Stomach (tissue), 19 donors: ENCODE measurements at places on chromosomes 16 and 17.

DNA sequence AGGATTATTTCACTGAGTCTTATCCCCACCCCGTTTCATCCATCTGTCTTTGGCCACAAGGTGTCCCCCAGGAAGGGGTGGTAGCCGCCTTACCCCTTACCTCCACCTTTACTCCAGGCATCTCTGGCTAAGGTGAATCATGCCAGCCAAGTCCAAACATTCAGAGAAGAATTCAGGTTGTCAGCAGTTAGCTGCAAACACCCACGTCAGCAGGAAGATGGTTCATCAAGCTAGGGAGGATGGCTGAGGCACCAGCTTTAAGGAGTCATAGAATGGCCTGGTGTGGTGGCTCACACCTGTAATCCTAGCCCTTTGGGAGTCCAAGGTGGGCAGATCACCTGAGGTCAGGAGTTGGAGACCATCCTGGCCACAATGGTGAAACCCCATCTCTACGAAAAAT lies 61.0 kb downstream of the RBFOX1 start:
- no peak overlapping the region for H3K27ac ChIP-seq
- H3K4me1 ChIP-seq = no peaks in the 10 kb centered on the region
- H3K4me3 ChIP-seq = no peak overlapping the region
- no peaks in the 10 kb centered on the region for H3K27me3 ChIP-seq
- no peak for DNase-seq

GRCh38 chr17:49952912-49953497 lies 16.0 kb upstream of the DLX4 start:
- no peaks in the 10 kb centered on the region for H3K36me3 ChIP-seq
- no peak overlapping the region for H3K27ac ChIP-seq
- no peak for DNase-seq
- no peak overlapping the region for H3K4me3 ChIP-seq
- H3K4me1 ChIP-seq = no peaks in the 10 kb centered on the region
- peaks cover 10% of the 10 kb centered on the region for H3K27me3 ChIP-seq

GRCh38 chr17:33976831-33977230 lies 278.3 kb upstream of the CCL2 start:
- DNase-seq = peak; percentile 37
- H3K4me3 ChIP-seq = no peak overlapping the region
- H3K4me1 ChIP-seq = peaks cover 9% of the 10 kb centered on the region
- no peaks in the 10 kb centered on the region for H3K27me3 ChIP-seq
- H3K27ac ChIP-seq = no peak overlapping the region
- no peaks in the 10 kb centered on the region for H3K36me3 ChIP-seq

GRCh38 chr17:8117367-8117979 lies 841 bp downstream of the ALOXE3 start:
- H3K4me1 ChIP-seq = peaks cover 41% of the 10 kb centered on the region
- DNase-seq = peak; percentile 27
- peak overlapping the region; percentile 52 for H3K4me3 ChIP-seq
- no peaks in the 10 kb centered on the region for H3K36me3 ChIP-seq
- no peaks in the 10 kb centered on the region for H3K27me3 ChIP-seq

GRCh38 chr17:78368348-78368747 lies 8.5 kb upstream of the SOCS3 start:
- H3K36me3 ChIP-seq = no peaks in the 10 kb centered on the region
- no peak for DNase-seq
- no peak overlapping the region for H3K27ac ChIP-seq
- H3K27me3 ChIP-seq = peaks cover 5% of the 10 kb centered on the region

DNA sequence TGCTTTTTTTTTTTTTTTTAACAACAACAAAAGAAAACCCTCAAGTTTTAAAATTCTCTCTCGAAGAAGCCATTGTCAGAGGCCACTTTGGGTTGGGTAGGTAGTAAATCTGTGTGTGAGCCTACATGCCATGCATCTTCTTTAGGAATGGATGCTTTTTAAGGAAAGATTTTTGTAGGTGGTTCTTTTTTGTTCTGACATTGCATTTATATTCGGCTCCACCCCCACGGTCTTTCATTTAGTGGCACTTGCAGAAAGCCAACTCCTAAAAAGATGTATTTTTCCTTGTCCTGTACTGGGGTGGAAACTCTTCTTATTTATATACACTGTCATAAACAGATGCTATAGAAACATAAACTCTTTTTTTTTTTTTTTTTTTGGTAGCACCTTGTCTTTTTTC lies 35.1 kb downstream of the KCNJ2 start:
- DNase-seq = no peak
- peaks cover 5% of the 10 kb centered on the region for H3K4me1 ChIP-seq
- H3K36me3 ChIP-seq = no peaks in the 10 kb centered on the region

GRCh38 chr17:66748578-66748977 lies 86.3 kb upstream of the CACNG5 start:
- no peak overlapping the region for H3K4me3 ChIP-seq
- H3K4me1 ChIP-seq = no peaks in the 10 kb centered on the region
- H3K27ac ChIP-seq = no peak overlapping the region
- DNase-seq = no peak
- no peaks in the 10 kb centered on the region for H3K27me3 ChIP-seq

- no peak overlapping the region for H3K27ac ChIP-seq
- H3K4me3 ChIP-seq = no peak overlapping the region
- peaks cover 37% of the 10 kb centered on the region for H3K4me1 ChIP-seq
Measured at GRCh38 chr16:1193143-1193824, 31.8 kb downstream of the TPSG1 start.

- H3K4me1 ChIP-seq = peaks cover 41% of the 10 kb centered on the region
- DNase-seq = no peak
- H3K27me3 ChIP-seq = no peaks in the 10 kb centered on the region
Measured at GRCh38 chr16:85534536-85535351, 78.4 kb upstream of the GSE1 start.

DNA sequence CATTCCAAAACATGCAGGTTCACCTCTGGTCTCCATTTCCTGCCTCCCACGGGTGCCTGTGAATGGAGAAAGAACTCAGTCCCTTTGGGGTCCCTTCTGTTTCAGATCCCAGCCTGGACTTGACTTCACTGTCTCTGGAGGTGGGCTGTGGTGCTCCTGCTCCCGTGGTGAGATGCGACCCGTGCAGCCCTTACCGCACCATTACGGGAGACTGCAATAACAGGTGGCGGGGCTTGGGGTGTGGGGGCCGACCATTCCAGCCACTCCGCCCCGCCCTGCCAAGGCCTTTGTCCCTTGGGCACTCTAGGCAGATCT lies 10.5 kb downstream of the LPO start:
- no peak for DNase-seq
- H3K27ac ChIP-seq = no peak overlapping the region
- peak overlapping the region; percentile 64 for H3K4me3 ChIP-seq
- H3K4me1 ChIP-seq = peaks cover 4% of the 10 kb centered on the region
- H3K36me3 ChIP-seq = no peaks in the 10 kb centered on the region
- H3K27me3 ChIP-seq = peaks cover 80% of the 10 kb centered on the region

GRCh38 chr17:77862890-77863813 lies 95.4 kb upstream of the TNRC6C start:
- no peaks in the 10 kb centered on the region for H3K27me3 ChIP-seq
- H3K27ac ChIP-seq = no peak overlapping the region
- H3K4me3 ChIP-seq = no peak overlapping the region
- no peak for DNase-seq

- H3K27ac ChIP-seq = no peak overlapping the region
- H3K4me1 ChIP-seq = no peaks in the 10 kb centered on the region
- DNase-seq = no peak
- no peak overlapping the region for H3K4me3 ChIP-seq
Measured at GRCh38 chr17:43723697-43724359, 34.8 kb downstream of the SOST start.

DNA sequence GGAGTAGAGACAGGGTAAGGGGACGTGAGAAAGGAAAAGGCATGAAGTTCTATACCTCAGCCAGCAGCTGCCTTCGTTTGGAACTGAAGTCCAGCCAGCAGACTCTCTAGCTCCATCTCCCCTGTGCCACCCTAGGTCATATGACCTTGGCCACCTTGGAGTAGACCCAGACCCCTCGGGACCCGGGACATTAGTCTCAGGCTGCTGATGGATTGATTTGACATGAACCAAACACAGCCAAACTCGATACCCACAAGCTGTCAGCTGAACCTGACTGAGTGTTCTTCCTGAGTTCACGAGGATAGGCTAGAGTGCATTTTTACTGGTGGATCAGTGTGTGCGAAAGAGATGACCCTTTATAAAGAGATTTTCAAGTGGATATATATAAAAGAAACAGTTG lies 68.5 kb downstream of the YPEL2 start:
- H3K27me3 ChIP-seq = no peaks in the 10 kb centered on the region
- no peak overlapping the region for H3K4me3 ChIP-seq
- peaks cover 27% of the 10 kb centered on the region for H3K4me1 ChIP-seq
- H3K27ac ChIP-seq = no peak overlapping the region
- H3K36me3 ChIP-seq = peaks cover 71% of the 10 kb centered on the region
- DNase-seq = no peak
